ENCODE measurements at places on chromosomes 5 and 9.

- no peak for DNase-seq
Measured at GRCh38 chr5:180083529-180084060, 12.0 kb upstream of the RNF130 start.

GRCh38 chr5:61813361-61813760 lies 481.3 kb downstream of the ZSWIM6 start:
- no peak for DNase-seq

DNA sequence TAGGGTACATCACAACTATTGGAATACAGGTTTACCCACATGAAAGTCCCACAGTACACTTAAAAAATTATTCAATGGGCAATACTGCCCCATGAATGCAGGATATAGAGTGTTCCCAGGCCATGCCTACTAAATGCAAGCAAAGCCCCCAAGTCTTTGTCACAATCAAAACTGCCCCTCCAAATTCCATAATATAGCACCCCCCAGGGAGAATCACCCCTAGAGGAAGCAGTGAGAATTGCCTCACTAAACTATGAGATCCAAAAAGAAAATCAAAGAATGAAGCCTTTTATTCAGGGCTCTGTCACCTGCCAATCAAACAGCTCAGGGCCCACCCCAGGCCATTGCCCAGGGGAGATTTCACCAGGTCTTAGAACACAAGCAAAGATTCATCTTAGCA lies 90.8 kb downstream of the ATPSCKMT start:
- no peak for DNase-seq

GRCh38 chr9:129987047-129987446 lies 55.9 kb downstream of the FNBP1 start:
- DNase-seq: no peak

DNA sequence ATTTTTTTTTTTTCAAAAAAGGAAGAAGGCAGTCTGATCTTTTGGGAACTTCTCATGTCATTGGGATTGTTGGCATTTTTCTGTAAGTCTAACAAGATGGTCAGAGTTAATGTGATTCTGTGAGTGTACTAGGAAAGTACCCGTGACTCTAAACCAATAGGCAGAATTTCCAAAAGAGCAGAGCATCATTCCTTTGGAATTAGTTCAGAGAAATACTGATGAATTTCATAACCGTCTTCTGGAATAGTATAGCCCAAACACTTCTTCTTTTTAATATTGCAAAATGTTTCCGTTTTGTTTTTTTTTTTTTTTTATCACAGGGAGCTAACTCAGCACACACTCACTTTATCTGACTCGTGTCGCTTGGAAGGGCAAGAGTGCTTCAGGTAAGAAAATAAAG lies 407.4 kb downstream of the DTWD2 start:
- DNase-seq: no peak

DNA sequence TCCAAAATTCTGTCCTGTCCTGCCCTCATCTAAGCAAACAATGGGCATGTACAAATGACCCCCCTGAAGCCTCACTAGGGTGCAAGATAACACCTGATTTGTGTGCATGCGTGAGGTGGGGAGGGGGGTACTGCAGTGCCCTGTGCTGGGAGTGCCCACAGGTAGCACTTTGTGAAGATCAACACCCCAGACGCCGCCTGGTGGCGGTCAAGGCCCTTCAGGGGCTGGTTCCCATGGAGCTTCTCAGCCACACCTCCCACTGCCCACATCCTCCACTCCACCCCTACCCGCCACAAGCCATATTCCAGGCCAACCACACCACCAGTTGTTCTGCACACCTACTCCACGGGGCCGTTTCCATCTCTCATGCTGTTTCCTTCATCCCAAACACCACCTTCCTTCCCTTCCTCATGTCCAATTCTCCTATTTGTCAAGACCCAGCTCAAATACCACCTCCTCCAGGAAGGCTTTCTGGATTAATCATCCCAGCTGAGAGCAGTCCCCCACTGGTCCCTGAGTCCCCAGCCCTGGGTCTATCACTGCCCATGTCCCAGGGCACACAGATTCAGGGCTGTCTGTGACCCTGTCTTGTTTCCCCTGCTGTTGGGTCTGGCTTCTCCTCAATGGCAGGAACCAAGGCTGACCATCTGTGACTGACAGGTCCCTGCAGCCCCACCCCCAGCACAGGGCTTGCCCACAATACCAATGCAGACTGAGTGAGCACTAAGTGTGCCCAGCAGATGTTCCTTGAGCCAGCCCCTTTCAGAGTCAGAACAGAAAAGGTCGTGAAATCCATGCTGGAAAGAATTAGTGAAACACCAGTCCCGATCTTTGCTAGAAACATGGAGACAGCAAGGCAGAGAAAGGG lies 178.4 kb downstream of the PAX5 start:
- DNase-seq: no peak

DNA sequence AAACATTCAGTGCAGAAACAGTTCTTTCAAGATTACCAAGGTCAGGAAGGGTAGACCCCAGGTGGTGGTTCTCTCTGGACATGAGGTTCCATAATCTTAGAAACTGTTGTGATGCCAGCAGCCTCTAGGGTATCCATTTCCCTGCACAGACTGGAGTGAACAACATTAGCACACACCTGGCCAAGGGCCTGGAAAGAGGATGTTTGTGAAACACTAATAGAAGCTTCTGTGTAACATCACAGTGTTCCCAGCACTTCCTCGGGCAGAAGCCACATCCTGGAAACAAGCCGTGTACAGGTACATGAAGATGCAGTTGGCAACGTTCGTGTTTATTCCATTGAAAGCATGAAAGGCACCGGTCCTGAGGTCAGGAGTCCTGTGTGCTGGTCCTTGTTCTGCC lies 598.2 kb upstream of the KLF4 start:
- no peak for DNase-seq

DNA sequence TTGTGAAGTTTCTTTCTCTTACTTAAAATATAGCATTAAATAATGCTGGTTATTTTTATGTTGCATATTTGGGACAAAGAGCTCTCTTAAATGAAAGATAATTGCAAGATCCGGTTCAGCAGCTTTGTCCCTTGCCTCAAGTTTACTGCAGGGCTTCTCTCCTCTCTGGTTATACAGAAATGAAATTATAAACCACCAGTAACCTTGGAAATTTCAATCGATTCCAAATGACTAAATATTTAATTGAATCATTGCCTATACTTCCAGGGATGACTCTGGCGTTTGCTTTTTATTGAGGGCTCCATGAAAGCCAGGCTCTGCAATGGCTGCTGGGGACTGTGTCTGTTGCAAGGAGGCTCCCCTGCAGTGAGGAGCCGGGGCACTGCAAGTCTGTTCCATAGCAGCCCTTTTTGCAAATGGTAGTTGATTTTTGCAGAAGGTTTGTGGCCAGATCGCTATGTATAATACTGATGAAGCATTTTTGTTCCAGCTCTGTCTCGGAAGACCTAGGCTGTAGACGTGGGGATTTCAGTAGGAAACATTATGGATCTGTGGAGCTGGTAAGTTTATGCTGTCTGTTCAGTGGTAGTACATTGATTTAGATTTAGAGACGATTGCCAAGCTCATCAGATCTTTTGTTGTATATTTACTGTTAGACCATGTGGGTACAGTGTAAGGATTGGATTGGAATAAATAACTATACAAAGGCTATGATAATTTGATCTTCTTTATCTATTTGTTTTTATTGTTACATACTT lies at the start of gene GARNL3:
GARNL3 (plus strand) TSS at position 313 of the 758 bp plus-strand sequence; CDS start at position 417, 104 bp downstream.
- DNase-seq: no peak

DNA sequence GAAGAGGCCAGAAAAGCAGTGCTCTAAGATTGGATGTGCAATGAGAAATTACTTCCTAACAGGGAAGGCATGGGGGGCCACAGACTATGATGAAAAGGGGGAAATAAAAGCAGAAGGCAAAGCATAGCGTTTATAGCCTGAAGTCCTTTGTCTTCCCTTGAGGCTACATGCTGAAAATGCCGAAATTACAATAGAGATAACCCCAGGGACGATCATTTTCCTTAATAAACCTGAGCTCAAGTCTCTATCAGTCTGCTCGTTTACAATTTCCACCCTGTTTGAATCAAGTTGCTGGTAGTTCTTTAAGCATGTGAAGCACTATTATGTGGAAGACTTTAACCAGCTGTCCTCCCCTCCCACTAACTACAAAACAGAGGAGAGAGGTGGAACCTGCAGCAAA lies 60.4 kb downstream of the FREM1 start:
- DNase-seq: no peak
